ENCODE measurements at places on chromosomes 5 and 9.

GRCh38 chr5:90983148-90983547, 400.0 kb downstream of the ARRDC3 start:
- DNase-seq = no peak

GRCh38 chr9:111108946-111109345, 70.7 kb upstream of the LPAR1 start:
- DNase-seq = no peak

- no peak for DNase-seq
These were observed 11.6 kb downstream of the ABL1 start for GRCh38 chr9:130846487-130847305.

GRCh38 chr9:93010056-93010455, 48.4 kb upstream of the SUSD3 start:
- DNase-seq = no peak

DNA sequence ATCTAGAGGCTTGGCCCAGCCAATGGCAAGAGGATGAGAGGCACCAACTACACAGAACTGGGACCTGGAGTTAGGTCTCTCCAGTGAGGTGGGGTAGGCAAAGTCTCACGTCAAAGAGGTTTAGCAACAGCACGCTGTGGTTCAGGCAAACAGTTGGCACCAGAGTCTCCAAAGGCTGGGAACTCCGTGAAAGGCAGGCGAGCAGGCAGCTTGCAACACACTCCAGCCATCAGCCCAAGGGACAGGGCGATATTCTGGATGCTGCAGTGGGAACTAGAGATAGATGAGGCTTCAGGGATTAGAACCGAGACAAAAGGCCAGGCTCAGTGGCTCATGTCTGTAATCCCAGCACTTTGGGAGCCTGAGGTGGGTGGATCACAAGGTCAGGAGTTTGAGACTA, 129.1 kb downstream of the PDZD2 start:
- DNase-seq = no peak

DNA sequence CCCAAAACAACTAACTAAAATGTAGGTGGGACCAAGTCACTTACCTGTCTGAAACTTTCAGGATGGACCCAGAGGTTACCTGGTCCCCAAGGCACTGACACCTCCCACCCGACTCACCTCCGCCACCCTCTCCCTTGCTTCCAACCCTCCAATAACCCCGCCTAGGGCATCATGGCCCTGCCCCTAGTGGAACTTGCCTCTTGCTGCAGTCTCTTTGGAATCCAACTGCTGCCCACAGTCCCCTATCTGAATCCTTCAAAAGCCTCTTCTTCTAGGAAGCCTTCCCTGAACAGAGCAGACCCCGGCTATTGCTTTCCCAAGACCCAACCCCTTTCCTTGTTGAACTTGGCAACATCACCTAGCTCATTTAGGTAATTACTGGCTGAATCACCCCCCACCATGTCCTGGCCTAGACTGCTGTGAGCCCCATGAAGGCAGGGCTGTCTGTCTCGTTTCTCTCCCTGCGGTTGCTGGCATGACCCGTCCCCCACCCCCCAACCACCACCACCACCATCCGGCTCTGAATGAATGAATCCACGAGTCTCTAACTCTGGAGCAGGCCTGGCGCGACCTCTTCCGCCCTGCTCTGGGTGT, 9.4 kb downstream of the CRB2 start:
- DNase-seq = no peak

- DNase-seq = no peak
These were observed 10.8 kb downstream of the PUM3 start for GRCh38 chr9:2833096-2833495.

GRCh38 chr5:80092486-80093107, 57.4 kb downstream of the THBS4 start:
- DNase-seq = no peak
